ENCODE measurements at places on chromosomes 3 and 15. TPM values are rescaled to one million over a fixed set of nuclear protein-coding genes. Genes with fewer than 3 reads are reported as not detected.

Gene SEMA6D
- polyA plus RNA-seq = 0.40 TPM

Gene CGNL1
- 16.8 TPM for polyA plus RNA-seq

Gene GOLGA6L1
- polyA plus RNA-seq = not detected

Gene TM4SF4
- 0.02 TPM for polyA plus RNA-seq

Gene KCNH8
- 0.06 TPM for polyA plus RNA-seq

Gene IL17RB
- 0.42 TPM for polyA plus RNA-seq

Gene RASL12
- 2.6 TPM for polyA plus RNA-seq

Gene ASB14
- not detected for polyA plus RNA-seq

Gene OR5K2
- not detected for polyA plus RNA-seq

Gene ALS2CL
- polyA plus RNA-seq = 95.0 TPM

Gene CD86
- polyA plus RNA-seq = 0.85 TPM

Gene FRMD5
- polyA plus RNA-seq = 0.09 TPM

Gene CFAP161
- polyA plus RNA-seq = 0.02 TPM

Gene KNL1
- polyA plus RNA-seq = 2.6 TPM

Gene SKOR1
- 0.16 TPM for polyA plus RNA-seq

Gene OCA2
- 1.1 TPM for polyA plus RNA-seq

Gene FBXL22
- 2.8 TPM for polyA plus RNA-seq

Gene WDR76
- 5.0 TPM for polyA plus RNA-seq

Gene ADAMTS7
- 0.45 TPM for polyA plus RNA-seq

Gene OR5K4
- not detected for polyA plus RNA-seq
